NCI-H748 treated with DMSO at 0.1 percent for 48 hours (cell line): ENCODE measurements at places on chromosomes 13 and 19.

DNA sequence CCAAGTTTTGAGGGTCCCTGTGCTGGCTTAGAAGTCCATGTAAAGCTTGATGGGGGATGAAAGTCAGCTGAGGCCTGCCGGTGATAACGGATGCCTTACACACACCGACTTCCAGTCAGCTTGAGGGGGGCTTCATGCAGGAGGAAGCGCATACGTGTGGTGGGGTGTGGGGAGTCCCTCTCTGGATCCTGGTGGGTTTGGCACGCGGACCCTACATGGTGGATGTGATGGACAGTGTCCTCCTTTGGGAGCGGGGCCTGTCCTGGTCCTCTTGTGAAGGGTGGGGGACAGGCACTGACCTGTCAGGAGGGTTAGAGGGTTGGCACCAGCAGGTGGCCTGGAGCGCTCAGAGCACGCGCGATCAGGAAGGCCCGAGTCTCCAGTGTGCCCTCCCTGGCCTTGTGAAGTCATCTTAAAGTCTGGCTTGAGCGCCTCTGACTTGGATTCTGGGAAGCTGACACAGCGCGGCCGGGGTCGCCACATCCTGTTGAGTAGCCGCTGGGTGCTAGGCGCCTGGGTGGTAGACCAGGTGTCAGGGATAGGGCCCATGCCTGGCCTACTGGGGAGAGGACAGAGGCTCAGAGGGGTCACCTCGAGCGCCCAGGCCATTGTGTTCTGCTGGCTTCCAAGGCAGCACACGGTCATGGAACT lies 2.9 kb downstream of the DAZAP1 start:
- DNase-seq = no peak

GRCh38 chr19:2970201-2970835 lies 7.0 kb upstream of the TLE6 start:
- no peak for DNase-seq

GRCh38 chr13:97855570-97856303 lies 97.7 kb upstream of the IPO5 start:
- peak; percentile 63 for DNase-seq

DNA sequence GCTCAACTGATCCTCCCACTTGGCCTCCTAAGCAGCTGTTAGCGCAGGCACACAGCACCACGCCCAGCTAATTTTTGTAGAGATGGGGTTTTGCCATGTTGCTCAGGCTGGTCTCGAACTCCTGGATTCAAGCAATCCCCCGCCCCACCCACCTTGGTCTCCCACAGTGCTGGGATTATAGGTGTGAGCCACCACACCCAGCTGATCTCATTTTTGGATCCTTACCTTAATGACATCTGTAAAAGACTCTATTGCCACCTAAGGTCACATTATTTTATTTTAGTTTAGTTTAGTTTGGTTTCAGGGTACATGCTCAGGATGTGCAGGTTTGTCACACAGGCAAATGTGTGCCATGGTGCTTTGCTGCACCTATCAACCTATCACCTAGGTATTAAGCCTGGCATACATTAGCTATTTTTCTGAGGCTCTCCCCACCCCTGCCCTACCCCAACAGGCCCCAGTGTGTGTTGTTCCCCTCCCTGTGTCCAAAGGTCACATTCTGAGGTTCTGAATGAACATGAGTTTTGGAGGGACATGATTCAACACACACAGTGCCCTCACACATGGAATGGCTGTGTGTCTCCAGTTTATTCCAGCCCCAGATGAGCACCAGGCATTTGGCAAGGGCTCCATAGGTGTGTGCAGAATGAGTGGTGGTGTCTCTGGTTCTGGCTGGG lies 1.3 kb downstream of the OR10H5 start:
- DNase-seq = no peak

- no peak for DNase-seq
Observed at GRCh38 chr19:5308451-5309437, 31.9 kb downstream of the PTPRS start.

GRCh38 chr13:100128373-100128772 lies 39.5 kb downstream of the PCCA start:
- no peak for DNase-seq

DNA sequence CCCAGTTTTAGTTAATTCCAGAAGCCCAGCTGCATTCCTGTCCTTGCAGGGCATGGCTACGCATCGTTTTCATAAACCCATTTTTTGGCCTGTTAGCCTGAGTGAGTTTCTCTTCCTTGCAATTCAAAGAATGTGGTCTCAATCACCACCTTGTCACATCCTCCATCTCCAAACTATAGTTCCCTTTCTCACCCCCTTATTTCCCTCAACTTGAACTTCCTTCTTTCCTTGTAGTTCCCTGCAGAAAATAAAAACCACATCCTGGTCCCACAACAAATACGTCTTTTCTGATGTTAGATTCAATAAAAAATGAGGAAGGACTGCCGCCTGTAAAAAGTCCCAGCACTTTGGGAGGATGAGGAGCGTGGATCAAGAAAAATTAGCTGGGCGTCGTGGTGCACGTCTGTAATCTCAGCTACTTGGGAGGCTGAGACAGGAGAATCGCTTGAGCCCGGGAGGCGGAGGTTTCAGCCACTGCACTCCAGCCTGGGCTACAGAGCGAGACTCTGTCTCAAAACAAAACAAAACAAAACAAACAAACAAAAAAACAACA lies 13.2 kb downstream of the ADGRE3 start:
- no peak for DNase-seq

- no peak for DNase-seq
Observed at GRCh38 chr19:55028757-55029156, 9.3 kb downstream of the GP6 start.

- no peak for DNase-seq
Observed at GRCh38 chr19:54218960-54219661, 3.7 kb downstream of the LILRB3 start.

DNA sequence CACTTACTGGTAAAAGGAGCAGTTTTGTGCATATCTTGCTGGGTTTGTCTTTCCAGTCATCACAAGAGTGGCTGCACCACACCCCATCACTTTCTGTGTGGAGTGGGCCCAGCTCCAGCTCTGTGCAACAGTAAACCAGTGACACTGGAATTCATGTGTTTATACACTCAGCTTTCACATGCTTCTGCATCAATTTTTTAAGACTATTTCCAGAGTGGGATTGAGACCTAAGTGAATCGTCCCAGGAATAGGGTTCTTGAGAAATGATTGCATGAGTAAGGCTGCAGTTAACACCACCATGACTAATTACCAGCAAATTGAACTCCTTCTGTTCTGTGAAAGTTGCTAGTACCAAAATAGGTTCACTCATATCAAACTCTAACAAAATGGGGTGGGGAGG lies 5.3 kb upstream of the CFAP97D2 start:
- DNase-seq = no peak

GRCh38 chr19:45172611-45173208 lies 5.3 kb downstream of the TRAPPC6A start:
- no peak for DNase-seq

DNA sequence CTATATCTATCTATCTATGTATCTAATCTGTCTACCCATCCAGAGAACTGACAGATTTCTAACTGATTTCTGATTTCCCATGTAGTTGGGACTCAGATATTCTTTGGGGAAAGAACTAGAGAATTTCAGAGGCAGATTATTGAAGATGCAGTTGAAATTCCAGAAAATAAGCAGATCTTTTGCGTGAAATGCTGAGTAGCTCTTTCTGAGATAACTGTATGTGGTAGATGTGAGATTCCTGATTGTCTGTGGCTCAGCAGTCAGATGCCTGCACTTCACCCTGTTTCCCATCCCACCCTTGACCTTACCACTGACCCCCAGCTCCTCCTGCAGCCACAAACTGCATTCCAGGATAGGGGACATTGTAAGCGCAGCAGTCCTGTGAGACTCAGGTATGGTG lies 61.5 kb downstream of the DGKH start:
- no peak for DNase-seq

- no peak for DNase-seq
Observed at GRCh38 chr19:44649578-44650145, 6.0 kb downstream of the PVR start.

GRCh38 chr19:10193790-10194499 lies 808 bp downstream of the DNMT1 start:
- no peak for DNase-seq

DNA sequence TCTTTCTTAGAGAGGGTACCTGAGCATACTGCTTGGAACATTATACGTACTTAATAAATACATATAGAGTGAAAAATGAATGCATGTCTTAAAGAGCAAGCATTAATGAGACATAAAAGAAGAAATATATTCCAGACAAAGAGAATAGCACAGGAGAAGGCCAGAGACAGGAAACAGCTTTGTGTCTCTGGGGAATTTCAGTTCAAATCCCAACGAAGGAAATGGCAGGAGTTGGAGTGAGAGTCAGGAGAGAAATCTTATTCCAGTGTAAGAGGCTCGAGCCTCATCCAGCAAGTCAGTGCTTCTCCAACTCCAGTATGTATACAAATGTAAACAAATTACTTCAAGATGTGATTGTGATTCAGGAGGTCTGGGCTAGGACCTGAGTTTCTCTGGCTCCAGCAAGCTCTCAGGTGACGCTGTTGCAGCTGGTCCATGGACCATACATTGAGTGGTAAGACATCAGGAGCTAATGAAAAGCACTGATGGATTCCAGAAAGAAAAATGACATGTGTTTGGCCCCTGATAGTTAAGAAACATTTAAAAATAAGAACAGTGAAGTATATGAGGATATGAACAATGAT lies 108.2 kb downstream of the RAP2A start:
- DNase-seq = no peak

DNA sequence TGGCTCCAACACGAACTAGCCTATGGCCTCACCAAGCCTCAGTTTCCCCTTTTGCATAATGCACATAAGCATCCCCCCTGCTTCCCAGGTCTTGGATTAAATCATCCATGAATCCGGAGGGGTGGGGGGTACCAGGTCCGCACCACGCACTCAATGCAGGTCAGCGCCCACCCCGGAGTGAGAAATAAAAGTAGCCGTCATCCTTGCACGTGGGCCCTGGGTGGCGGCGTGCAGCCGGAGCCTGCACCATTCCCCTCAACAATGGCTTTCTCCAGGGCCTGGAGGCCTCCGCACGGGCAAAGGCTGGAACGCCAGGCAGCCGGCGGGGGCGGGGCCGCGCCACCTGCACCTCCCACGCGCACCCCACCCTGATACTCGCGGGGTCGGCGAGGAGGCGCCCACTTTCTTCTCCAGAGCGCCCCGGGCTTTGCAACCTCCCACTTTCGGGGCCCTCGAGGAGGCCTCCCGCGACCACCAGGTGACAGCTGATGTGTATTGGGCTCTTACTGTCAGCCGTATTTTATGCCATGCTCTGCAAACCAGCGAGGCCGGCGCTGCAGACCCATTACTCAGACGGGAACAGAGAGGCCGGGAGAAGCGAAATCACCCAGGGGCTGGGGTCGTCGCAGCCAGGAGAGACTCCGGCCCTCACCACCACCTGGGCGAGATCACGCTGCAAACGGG lies 767 bp upstream of the GADD45B start:
- peak; percentile 47 for DNase-seq

DNA sequence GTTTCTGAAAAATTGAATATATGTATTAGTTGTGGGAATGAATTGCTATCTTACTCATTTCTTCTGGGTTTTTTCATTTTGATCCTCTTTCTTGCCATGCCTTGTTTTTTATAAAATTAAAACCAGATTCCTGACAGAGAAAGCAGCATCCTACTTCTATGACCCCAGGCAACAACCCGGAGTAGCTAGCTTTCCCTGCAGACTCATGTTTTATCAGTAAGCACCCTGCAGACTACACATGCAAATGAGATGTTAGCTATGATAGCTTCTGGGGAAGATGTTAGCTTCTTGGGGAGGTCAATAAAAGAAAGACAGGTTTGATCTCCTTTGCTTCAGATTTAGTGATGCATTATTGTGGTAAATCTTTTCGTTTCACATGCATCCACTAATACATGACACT lies 1598.6 kb downstream of the SLITRK5 start:
- DNase-seq = no peak

DNA sequence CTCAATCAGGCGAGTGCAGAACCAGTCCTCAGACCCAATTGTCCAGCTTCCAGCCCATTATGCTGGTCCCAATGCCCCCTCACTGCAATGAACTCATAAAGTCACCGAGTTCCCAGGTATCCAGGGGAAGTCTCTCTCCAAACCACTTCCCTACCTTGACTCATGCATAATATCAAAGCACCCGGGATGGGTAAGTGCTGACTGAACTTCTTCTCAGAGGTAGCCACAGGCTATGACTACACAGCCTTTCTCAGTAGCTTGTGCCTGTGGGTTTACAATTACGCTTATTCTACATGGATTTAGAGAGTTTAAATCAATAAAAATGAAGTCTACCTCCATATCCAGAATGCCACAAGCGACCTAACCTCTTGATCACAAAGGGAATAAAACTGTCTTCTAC lies 1.7 kb upstream of the C13orf42 start:
- DNase-seq = no peak

- no peak for DNase-seq
Observed at GRCh38 chr19:15577184-15577771, 37.7 kb upstream of the CYP4F8 start.

DNA sequence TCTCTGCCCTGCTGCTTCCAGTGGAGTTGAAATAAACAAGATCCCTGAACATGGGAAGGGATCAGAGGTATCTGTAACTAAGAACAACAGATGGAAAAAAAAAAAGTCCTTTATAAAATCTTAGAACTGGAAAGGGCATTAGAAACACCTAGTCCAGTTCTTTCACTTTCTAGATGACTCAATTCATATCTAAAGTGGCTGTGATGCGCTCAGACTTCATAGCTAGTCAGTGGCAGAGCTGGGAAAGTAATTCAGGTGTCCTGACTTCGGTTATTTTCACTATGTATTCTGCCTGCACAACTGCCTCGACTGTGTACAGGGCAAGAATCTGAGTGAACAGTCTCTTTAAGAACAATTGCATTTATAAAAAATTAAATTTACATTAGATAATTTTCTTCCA lies 151.8 kb upstream of the TMTC4 start:
- DNase-seq = no peak

GRCh38 chr19:14673088-14673487 lies 1.6 kb downstream of the ADGRE3 start:
- DNase-seq = no peak

DNA sequence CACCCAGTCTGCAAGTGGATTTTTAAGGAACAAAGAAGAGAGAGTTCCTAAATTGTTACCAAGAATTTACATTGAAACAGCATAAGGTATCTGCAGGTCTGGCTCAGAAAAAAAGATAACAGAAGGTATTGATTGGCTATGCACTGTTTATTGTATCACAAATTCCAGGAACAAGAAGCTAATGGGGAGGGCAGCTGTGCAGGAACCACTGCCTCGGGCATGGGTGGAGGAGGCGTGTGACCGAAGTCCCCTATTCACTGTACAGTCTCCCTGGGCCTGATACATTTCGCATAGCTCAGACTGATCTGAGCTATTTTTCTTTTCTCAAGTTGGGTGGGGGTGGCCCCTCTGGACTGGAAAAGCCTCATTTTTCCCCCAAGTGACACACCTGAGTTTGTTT lies 11.7 kb downstream of the NECTIN2 start:
- DNase-seq = no peak

GRCh38 chr19:11050323-11051114 lies 38.7 kb upstream of the LDLR start:
- no peak for DNase-seq
